ENCODE measurements at places on chromosomes 3 and 15.

GRCh38 chr3:33256249-33256648 lies 21.0 kb upstream of the FBXL2 start:
- DNase-seq: no peak

- DNase-seq: no peak
Observed at GRCh38 chr15:47473106-47473725, 244.1 kb upstream of the SEMA6D start.

DNA sequence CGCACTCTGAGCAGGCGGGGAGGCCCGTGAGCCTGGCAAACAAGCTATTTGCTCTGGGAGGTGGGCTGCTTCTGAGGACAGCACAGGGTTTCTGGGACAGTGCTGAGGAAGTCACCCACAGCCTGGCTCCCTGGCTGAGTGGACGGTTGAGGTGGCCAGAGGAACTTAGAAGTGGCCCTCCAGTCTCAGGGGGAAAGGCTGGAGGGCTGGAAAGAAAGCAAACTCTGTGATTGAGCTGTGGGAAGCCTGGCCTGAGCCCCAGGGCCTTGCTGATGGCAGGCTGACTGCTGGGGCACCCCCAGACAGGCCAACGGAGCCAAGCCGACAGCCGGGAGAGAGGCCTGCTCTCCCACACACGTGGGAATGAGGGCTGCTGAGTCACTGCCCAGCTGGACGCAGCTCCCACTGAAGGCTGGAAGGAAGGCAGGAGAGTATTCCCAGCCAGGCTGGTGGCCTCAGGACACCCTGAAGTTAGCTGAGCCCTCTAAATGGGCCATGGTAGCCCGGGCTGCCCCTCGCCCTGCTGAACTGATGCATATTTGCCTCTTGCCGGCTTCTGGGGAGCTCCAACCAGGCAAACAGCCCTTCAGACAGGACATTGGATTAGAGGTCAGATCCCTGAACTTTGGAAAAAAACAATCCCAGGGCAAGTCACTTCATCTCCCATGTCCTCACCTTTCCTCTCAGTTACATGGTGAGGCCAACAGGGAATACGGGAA lies 98.0 kb upstream of the TLE3 start:
- peak; percentile 81 for DNase-seq

- DNase-seq: no peak
Observed at GRCh38 chr3:102398666-102399065, 36.1 kb upstream of the ZPLD1 start.

DNA sequence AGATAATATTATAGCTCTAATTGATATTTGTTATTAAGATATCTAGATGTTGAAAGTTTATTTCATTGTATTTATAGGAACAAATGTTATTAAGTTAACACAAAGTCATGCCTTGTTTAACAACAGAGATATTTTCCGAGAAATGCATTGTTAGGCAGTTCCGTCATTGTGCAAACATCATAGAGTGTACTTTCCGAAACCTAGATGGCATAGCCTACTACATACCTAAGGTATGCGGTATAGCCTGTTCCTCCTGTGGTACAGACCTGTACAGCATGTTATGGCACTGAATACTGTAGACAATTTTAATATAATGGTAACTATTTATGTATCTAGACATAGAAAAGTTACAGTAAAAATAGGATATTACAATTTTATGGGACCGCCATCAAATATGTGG lies 114.3 kb downstream of the NAALADL2 start:
- DNase-seq: no peak

GRCh38 chr3:54120657-54121413 lies 1.5 kb upstream of the CACNA2D3 start:
- DNase-seq: no peak

- DNase-seq: peak; percentile 24
Observed at GRCh38 chr3:143119974-143120715, 574 bp downstream of the CHST2 start.

GRCh38 chr3:32423534-32423933 lies 31.9 kb downstream of the CMTM7 start:
- no peak for DNase-seq

DNA sequence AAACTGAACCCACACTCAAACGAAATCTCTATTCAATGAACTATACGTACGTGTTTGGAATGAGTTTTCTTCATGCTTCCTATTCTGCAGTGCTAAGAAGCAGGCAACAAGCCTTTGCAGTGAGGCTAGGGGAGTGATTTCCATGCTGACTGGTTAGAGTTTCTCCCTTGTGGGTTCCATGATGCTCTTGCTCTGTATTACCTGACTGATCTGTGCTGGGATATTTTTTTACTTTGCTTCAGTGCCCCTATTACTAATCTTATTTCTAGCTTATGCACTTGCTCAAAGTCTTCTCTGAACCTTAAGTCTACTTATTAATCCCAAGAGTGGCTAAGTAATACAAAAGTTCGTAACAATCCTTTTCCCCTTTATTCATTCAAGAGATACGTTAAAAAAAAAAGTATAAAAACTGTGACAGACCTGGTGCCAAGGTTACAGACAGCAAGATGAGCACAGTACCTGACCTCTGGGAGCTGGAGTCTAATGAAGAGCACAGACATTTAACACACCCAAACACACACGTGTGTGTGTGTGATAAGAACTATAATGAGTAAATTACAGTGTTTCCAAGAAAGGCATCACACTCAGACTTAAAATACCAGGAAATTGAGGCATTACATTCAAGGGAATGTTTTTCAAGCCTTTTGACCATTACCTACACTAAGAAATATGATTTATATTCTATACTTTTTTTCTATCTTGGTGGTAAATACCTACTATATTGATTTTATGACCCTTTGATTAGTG lies 50.5 kb upstream of the FBN1 start:
- DNase-seq: peak; percentile 33

DNA sequence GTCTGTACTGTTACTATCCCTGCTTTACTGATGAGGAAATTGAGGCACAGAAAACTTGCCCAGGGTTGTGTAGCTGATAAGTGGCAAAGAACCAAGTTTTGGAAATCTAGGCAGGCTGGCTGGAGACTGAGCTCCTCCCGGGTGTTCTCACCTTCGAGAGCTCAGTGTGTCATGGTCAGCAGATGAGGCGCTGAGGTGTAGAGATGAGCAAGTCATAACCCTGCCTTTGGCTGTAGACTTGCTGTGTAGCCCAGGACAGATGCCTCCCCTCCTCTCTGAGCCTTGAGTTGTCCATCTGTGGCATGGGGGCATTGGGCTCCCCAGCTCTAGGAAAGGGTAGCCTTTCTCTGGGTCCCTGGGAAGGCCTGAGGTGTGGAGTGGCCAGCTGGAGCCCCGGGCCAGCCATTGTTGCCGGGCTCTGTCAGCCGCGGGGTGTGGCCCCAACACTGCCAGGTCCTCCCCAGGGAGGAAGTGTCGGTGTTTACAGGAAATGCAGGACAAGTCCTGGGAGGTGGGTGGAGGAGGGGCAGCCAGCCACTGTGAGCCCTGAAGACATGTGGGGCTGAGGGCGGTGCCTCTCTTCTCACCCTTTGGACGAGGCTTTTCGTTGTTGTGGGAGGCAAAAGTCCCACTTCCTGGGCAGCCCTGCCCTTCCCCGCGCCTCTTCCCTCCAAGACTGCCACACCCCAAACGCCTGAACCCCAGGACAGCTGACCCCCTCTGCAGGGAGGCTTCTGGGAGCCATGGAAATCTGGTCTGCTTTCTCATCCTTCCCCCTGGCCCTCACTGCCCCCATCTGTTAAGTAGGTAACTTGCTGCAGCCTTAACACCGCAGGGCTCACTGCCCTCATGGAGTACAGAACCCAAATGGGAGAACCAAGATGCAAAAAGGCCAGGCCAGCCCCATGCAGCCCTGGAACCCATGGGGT lies 29.1 kb downstream of the FGD5 start:
- no peak for DNase-seq

DNA sequence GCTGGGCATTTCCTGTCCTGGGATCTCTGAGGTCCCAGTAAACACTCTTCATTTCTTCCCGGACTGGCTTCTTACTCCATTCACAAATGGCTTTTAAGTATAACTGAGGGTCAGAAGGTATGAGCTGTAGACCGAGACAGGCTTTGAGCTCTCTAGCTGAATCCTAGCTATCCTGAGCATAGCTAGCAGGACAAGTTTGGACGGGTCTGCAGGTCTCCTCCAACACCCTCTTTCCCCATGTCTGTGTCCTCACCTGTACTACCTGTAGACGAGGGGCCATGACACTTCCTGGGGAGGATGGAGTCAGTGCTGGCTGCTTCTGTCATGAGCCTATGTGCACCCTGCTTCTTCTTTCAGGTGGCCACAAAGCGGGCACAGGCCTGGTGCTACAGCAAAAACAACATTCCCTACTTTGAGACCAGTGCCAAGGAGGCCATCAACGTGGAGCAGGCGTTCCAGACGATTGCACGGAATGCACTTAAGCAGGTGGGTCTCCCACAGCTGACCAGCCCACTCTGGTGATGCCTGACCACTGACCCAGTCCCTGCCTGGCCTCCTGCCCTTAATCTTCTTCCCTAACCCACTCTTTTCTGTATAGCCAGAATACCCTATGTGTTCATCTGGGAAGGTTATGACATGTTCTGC lies 72.1 kb upstream of the ACAD9 start:
- no peak for DNase-seq
